ENCODE measurements at places on chromosomes 5 and 9. TPM values are rescaled to one million over a fixed set of nuclear protein-coding genes. Genes with fewer than 3 reads are reported as not detected.

Gene CORO2A
- polyA plus RNA-seq = 0.37 TPM

Gene SLC25A2
- not detected for polyA plus RNA-seq

Gene HRH2
- polyA plus RNA-seq = 0.94 TPM

Gene SPINK13
- polyA plus RNA-seq = 0.45 TPM

Gene GGTA1
- polyA plus RNA-seq = 10.2 TPM

Gene INSL6
- 0.58 TPM for polyA plus RNA-seq

Gene OR1K1
- polyA plus RNA-seq = not detected

Gene RNF130
- 41.8 TPM for polyA plus RNA-seq

Gene CD72
- polyA plus RNA-seq = 2.6 TPM

Gene WDR38
- polyA plus RNA-seq = 0.15 TPM

Gene PALM2AKAP2
- 30.4 TPM for polyA plus RNA-seq

Gene MORN5
- polyA plus RNA-seq = not detected

Gene KIF24
- polyA plus RNA-seq = 17.2 TPM

Gene ZNF618
- polyA plus RNA-seq = 15.1 TPM

Gene TTC1
- polyA plus RNA-seq = 46.1 TPM

Gene EIF4E1B
- polyA plus RNA-seq = 0.12 TPM

Gene SLC6A3
- polyA plus RNA-seq = not detected

Gene MAMDC4
- polyA plus RNA-seq = 5.9 TPM

Gene PCDH12
- 16.9 TPM for polyA plus RNA-seq

Gene CBY3
- polyA plus RNA-seq = 0.61 TPM

Gene NUTM2F
- not detected for polyA plus RNA-seq

Gene ELAVL2
- 2.7 TPM for polyA plus RNA-seq

Gene NFIB
- 84.4 TPM for polyA plus RNA-seq

Gene SLC6A7
- polyA plus RNA-seq = 0.22 TPM

Gene PTGR1
- polyA plus RNA-seq = 64.2 TPM

Gene SLC45A2
- 0.65 TPM for polyA plus RNA-seq

Gene LCN9
- polyA plus RNA-seq = not detected

Gene KCNT1
- polyA plus RNA-seq = 16.8 TPM

Gene PCDHGA10
- 1.6 TPM for polyA plus RNA-seq

All from hindlimb muscle (tissue), 1 donor.